ENCODE measurements at places on chromosomes 1 and 21. TPM values are rescaled to one million over a fixed set of nuclear protein-coding genes. Genes with fewer than 3 reads are reported as not detected.

DNA sequence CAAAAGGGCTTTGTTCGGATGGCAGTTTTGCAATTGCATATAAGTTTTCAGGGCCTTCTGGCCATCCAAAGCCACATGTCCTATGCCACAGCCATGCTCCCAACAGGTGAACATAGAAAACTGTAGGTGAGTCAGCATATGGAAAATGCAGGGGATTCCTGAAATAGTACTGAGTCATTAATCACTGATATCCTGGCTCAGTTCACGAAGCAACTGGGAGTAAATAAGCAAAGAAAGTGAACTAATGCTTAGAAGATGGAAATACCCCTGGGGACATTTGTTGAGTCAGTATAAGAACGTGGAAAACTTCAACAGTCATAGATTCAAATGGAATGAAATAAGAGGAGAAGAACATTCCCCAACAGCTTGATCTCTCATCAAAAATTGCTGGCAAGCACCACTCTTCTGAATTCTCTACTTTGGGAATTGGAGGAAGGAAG lies 148.9 kb upstream of the RUNX1 start:
- no peak for DNase-seq
- H3K4me1 ChIP-seq: no peaks in the 10 kb centered on the region
- no peaks in the 10 kb centered on the region for H3K36me3 ChIP-seq
- no peaks in the 10 kb centered on the region for H3K27me3 ChIP-seq

DNA sequence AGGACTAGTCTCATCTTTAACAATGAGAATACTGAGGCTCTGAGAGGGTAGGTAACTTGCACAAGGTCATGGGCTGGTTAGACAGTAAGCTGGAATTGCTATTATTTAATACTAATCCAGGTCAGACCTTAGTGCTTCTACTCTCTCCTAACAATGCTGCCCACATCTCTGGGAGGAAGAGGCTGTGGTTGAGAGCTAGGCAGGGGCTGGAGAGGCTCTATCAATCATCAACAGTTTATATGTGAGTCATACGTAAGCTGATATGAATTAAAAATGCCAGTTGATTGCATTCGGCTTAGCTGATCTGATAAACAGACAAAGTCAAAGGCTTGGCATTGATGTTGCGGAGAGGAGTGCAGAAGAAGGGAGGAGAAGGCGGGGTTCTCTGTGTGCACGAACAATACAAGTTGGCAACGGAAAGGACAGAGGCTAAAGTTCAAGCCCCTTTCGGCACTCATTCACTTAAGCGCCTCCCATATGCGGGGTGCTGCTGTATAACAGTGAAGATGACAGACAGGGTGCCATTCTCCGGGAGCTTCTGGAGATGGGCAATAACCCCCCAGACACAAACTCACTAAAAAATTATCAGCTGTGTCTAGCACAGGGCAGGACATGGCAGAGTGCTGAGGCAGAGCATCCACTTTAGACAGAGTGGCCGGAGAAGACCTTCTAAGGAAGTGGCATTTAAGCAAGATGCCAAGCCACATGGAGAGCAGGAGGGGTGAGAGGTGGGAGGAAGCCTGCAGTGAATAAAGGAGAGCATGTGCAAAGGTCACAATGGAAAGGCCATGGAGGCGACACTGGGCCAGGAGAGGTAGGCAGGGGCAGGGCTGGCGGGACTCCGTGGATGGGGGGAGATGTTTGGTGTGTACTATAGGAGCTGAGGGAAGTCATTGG lies 195.2 kb downstream of the ZSCAN20 start:
- H3K27ac ChIP-seq: no peak overlapping the region
- no peak for DNase-seq
- no peak overlapping the region for H3K4me3 ChIP-seq
- H3K36me3 ChIP-seq: no peaks in the 10 kb centered on the region
- no peaks in the 10 kb centered on the region for H3K4me1 ChIP-seq

DNA sequence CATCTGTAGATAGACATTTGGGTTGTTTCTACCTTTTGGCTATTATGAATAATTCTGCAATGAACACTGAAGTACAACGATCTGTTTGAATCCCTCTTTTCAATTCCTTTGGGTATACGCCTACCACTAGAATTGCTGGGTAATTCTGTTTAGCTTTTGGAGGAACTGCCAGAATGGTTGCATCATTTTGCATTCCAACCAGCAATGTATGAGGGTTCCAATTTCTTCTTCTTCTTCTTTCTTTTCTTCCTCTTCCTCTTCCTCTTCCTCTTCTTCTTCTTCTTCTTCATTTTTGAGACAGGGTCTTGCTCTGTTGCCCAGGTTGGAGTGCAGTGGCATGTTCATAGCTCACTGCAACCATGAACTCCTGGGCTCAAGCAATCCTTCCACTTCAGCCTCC lies 13.8 kb upstream of the THEM5 start:
- H3K27me3 ChIP-seq: peaks cover 3% of the 10 kb centered on the region
- no peaks in the 10 kb centered on the region for H3K36me3 ChIP-seq
- DNase-seq: no peak

DNA sequence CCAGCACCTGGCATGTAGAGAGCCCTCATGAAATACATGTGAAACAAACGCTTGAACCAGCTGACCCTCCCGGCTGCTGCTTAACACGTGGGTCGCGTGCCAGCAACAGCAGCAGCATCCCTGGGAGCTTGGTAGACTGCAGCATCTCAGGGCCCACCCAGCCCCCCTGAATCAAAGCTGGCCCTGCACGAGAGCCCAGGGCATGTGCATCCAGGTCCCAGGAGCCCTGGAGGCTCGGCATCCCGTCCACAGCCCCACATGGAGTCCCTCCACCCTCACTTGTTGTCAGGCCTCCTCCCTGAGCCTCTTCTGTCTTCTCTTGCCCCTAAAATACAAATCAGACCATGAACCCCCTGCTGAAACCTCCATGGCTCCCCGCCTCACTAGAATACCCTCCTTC lies 123.1 kb downstream of the MATN1 start:
- DNase-seq: no peak
- H3K4me3 ChIP-seq: no peak overlapping the region
- H3K4me1 ChIP-seq: no peaks in the 10 kb centered on the region

- DNase-seq: no peak
- no peaks in the 10 kb centered on the region for H3K27me3 ChIP-seq
- H3K27ac ChIP-seq: no peak overlapping the region
- no peaks in the 10 kb centered on the region for H3K36me3 ChIP-seq
- H3K4me3 ChIP-seq: no peak overlapping the region
These were observed 61.6 kb upstream of the ADARB1 start for GRCh38 chr21:45012662-45013259.

DNA sequence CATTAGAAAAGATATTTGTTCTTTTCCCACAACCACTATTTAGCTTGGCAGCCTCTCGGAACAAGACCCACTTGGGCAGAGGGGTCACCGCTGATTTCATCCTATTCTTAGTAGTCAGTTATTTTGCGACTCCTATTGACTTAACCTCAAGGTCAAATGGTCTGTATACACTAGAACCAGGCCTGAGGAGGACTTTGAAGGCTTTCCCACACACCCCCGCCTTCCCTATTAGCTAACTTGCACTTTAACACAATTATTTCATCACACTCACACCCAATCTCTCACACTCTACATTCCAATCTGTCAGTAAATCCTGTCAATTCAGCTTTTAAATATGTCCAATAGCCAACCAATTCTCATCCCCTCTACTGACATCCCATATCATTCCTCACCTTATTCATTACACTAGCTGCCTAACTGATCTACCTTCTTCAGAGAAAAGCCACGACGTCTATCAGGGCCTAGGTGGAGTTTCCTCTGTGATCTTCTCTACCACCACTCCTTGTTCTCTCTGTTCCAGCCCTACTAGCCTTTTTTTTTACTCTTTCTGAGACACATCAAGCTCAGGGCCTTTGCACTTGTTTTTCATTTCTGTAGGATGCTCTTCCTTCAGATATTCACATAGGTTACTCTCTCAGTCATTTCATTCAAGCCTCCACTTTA lies 1.0 kb upstream of the NIBAN1 start:
- no peak overlapping the region for H3K4me3 ChIP-seq
- peak overlapping the region; percentile 94 for H3K27ac ChIP-seq
- H3K27me3 ChIP-seq: no peaks in the 10 kb centered on the region

DNA sequence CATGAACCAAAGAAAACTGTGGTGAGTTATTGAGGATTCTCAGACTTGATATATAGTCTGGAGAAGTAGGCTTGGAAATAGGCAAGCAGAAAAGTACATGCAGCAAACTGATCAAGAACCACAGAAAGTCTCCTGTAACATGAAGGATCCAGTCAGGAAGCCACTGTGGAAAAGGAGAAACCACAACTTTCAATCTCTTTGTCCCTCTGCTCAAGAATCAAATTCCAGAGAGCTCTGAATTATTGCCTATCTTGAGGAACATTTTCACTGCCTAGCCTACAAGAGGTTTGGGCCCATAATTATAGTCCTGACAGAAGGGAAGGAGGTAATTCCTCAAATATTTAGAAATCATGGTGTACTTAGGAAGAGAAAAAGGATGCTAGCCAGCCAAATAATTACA lies 43.0 kb upstream of the ADAMTS1 start:
- no peaks in the 10 kb centered on the region for H3K27me3 ChIP-seq
- H3K27ac ChIP-seq: no peak overlapping the region
- H3K4me1 ChIP-seq: no peaks in the 10 kb centered on the region

GRCh38 chr1:193905288-193906085 lies 719.1 kb upstream of the B3GALT2 start:
- H3K27me3 ChIP-seq: no peaks in the 10 kb centered on the region
- DNase-seq: no peak
- no peak overlapping the region for H3K27ac ChIP-seq
- H3K4me3 ChIP-seq: no peak overlapping the region
- H3K36me3 ChIP-seq: no peaks in the 10 kb centered on the region
- H3K4me1 ChIP-seq: no peaks in the 10 kb centered on the region

DNA sequence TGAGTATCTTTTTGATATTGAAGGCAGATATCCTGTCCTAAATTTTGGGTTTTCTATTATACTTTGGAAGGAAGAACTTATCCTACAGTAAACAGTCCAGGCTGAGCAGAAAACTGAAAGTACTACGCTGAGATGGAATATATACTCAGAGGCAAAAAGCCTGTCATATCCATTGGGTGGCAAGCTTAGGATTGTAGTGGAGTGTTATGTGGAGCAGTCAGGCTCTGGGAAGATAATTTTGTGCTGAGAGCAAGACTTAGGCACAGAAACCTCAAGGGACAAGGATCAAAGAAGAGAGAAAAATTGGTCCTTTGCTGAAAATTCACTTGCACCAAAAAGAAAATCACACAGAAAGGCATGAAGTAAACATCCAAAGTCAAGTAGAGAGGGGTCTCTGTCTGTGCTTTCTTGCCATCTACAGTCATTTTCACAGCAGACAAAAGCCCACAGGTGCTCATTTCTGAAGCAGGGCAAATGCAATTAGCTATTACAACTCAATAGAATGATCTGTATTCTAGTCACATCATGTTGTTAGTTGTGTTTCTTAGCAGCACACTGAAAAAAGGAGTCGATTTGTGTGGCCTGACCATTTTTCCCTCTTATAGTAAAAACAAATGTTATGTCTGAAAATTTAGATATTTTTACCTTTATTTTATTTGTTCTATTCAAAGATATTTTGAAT lies 38.5 kb downstream of the CRB1 start:
- DNase-seq: no peak
- H3K27ac ChIP-seq: no peak overlapping the region
- no peaks in the 10 kb centered on the region for H3K4me1 ChIP-seq
- no peaks in the 10 kb centered on the region for H3K36me3 ChIP-seq
- no peak overlapping the region for H3K4me3 ChIP-seq
- H3K27me3 ChIP-seq: no peaks in the 10 kb centered on the region

- DNase-seq: no peak
- no peak overlapping the region for H3K27ac ChIP-seq
- no peaks in the 10 kb centered on the region for H3K27me3 ChIP-seq
- no peak overlapping the region for H3K4me3 ChIP-seq
- H3K36me3 ChIP-seq: no peaks in the 10 kb centered on the region
- H3K4me1 ChIP-seq: no peaks in the 10 kb centered on the region
These were observed 40.5 kb upstream of the AKT3 start for GRCh38 chr1:243890576-243890975.

GRCh38 chr1:58933599-58933926 lies 149.7 kb upstream of the JUN start:
- H3K27ac ChIP-seq: no peak overlapping the region
- H3K36me3 ChIP-seq: no peaks in the 10 kb centered on the region
- DNase-seq: no peak
- peaks cover 10% of the 10 kb centered on the region for H3K4me1 ChIP-seq
- H3K4me3 ChIP-seq: no peak overlapping the region
- H3K27me3 ChIP-seq: no peaks in the 10 kb centered on the region

- no peak overlapping the region for H3K27ac ChIP-seq
- H3K4me3 ChIP-seq: no peak overlapping the region
- H3K27me3 ChIP-seq: no peaks in the 10 kb centered on the region
- no peak for DNase-seq
- H3K4me1 ChIP-seq: no peaks in the 10 kb centered on the region
These were observed 23.8 kb upstream of the CENPF start for GRCh38 chr1:214579183-214579582.

DNA sequence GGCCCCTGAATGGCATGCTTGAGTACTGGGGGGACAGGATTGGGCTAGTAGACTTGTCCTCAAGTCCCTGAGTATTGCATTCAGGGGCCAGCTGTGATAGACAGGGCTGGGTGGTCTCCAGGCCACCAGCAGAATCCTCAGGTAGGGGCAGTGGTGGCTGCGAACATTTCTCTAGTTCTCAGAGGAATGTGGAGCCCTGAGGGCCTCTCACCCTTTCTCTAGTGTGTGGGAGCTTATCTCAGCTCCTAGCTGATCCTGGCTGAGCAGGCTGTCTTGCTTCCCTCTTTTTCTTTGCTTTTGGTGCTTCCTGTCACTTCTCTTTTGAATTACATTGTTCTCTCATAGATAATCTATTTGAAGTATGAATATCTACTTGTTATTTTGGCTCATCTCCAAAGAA lies 30.0 kb upstream of the PM20D1 start:
- no peaks in the 10 kb centered on the region for H3K4me1 ChIP-seq
- H3K4me3 ChIP-seq: no peak overlapping the region
- H3K27me3 ChIP-seq: no peaks in the 10 kb centered on the region
- H3K27ac ChIP-seq: no peak overlapping the region
- no peak for DNase-seq

- peaks cover 14% of the 10 kb centered on the region for H3K4me1 ChIP-seq
- H3K27me3 ChIP-seq: no peaks in the 10 kb centered on the region
- peak; percentile 35 for DNase-seq
- H3K4me3 ChIP-seq: no peak overlapping the region
- H3K27ac ChIP-seq: no peak overlapping the region
- no peaks in the 10 kb centered on the region for H3K36me3 ChIP-seq
These were observed 65.8 kb downstream of the CD34 start for GRCh38 chr1:207845109-207845508.

DNA sequence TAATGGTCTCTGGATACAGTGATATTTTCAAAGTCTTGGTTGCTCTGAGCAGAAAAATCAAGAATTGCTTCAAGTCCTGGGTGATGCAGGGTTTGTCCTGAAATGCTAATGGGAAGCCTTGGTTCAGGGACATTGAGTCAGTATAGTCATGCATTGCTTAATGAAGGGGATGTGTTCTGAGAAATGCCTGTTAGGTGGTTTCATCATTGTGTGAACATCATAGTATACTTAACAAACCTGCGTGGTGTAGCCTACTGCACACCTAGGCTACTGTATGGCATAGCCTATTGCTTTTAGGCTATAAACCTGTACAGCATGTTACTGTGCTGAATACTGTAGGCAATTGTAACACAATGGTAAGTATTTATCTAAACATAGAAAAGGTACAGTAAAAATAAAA lies 36.4 kb downstream of the TBCE start:
- H3K27ac ChIP-seq: no peak overlapping the region
- no peak overlapping the region for H3K4me3 ChIP-seq
- no peaks in the 10 kb centered on the region for H3K27me3 ChIP-seq
- no peak for DNase-seq
- H3K4me1 ChIP-seq: peaks cover 11% of the 10 kb centered on the region

- no peaks in the 10 kb centered on the region for H3K36me3 ChIP-seq
- H3K4me3 ChIP-seq: no peak overlapping the region
- H3K27ac ChIP-seq: no peak overlapping the region
- H3K27me3 ChIP-seq: no peaks in the 10 kb centered on the region
- H3K4me1 ChIP-seq: peaks cover 8% of the 10 kb centered on the region
These were observed 4.0 kb upstream of the EXTL1 start for GRCh38 chr1:26017606-26018005.

HEATR1 gene
- total RNA-seq: 11.9 TPM

SCYL3 gene
- total RNA-seq: 7.0 TPM

AMY2B gene
- 894 TPM for total RNA-seq
